ENCODE measurements at places on chromosomes 1 and 21.

- DNase-seq = no peak
Observed at GRCh38 chr1:36506276-36506920, 23.7 kb upstream of the CSF3R start.

GRCh38 chr1:153324912-153325311 lies 12.2 kb upstream of the PGLYRP3 start:
- no peak for DNase-seq

DNA sequence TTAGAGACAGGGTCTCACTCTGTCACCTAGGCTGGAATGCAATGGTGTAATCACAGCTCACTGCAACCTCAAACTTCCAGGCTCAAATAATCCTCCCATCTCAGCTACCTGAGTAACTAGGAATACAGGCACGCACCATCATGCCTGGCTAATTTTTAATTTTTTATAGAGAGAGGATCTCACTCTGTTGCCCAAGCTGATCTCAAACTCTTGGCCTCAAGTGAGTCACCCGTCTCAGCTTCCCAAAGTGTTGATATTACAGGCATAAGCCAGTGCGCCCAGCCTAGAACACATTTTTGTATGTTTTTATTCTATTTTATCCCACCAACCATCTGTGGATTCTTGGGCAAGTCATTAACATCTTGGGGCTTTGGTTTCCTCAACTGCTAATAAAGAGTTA lies 100.5 kb downstream of the AK5 start:
- DNase-seq = no peak

GRCh38 chr1:79808816-79809475 lies 802.4 kb upstream of the ADGRL4 start:
- no peak for DNase-seq

DNA sequence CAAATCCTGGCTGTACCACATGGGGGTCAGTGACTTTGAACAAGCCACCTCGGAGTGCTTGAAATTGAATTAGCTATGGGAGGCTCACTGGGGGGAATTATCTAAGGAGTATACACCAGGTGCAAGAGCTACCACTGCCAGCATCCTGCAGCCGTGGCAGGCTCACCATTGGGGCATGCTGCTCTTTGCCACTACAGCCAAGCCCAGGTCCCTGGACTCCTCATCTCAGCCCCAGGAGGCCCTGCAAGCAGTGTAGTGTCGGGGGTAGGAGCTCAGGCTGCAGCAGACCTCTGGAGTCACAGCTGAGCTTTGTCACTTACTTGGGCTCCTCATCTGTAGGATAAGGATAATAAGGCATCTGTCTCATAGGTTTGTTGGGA lies 35.3 kb downstream of the ACOT11 start:
- DNase-seq = no peak

DNA sequence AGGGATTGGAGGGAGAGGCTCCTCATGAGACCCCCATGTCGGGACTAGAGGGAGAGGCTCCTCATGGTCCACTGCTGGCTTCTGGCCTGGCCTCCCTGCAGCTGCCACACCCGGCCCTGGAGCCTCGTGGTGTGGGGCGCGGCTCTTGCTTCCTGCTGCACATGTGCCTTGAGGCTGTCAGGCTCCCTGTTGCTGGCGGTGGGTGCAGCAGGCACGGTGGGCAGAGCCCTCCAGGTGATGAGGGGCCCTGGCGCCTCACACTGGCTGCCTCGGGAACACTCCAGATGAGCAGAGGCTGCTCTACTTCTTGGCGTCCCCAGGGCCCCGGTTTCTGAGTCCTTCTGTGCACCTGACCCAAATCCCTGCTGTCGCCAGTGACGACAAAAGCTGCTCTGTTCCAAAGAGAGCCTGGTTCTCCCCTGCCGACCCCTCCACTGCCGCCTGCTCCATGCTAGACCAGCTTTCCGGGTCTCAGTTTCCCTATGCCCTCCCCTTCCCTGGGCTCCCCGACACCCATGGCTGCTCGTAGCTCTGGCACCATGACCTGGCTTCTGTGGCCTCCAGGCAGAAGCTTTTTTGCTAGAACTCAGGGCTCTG lies 9.7 kb upstream of the ATAD3B start:
- DNase-seq = no peak

DNA sequence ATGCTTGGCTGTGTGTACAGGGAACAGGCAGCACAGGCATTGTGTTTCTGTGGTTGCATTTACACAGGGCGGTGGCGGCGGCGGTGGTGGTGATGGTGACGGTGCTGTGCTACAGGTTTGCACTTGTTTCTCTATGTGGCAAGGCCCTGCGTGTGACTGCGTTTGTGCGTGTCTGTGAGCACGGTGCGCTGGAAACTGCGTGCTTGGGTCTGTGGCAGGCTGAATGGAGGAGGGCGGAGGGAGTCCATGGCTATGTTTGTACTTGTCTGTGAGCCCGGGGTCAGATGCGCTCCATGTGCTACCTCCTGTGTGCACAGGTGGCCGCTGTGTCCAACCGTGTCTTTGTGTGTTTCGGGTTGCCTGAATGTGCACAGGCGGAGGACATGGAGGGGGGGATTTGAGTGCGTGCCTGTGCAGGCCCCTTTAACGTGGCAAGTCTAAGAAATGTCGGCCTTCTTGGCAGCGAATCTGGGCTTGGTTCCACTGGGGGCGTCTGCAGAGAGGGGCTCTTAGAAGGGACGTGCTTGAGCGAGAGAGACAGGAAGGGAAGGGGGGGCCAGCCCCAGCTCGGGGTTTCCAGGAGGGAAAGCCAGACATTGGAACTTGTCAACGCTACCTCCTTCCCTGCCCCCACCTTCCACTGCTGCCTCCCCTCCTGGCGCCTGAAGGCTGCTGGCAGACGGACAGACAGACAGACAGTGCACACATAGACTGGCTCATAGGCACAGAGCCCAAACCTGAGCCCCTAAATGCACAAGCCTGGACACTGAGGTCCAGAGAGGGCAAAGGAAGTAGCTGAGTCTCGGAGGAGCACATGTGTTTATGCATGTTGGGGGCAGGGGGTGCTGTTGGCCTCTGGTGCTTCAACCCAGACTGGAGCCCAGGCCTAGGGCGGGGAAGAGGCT lies 32.7 kb upstream of the WASF2 start:
- no peak for DNase-seq

- DNase-seq = no peak
Observed at GRCh38 chr21:15772654-15773053, 42.9 kb downstream of the USP25 start.

GRCh38 chr1:222754366-222755139 lies 17.6 kb downstream of the FAM177B start:
- peak; percentile 44 for DNase-seq

GRCh38 chr1:112713466-112714312 lies 1.4 kb downstream of the PPM1J start:
- DNase-seq = no peak

DNA sequence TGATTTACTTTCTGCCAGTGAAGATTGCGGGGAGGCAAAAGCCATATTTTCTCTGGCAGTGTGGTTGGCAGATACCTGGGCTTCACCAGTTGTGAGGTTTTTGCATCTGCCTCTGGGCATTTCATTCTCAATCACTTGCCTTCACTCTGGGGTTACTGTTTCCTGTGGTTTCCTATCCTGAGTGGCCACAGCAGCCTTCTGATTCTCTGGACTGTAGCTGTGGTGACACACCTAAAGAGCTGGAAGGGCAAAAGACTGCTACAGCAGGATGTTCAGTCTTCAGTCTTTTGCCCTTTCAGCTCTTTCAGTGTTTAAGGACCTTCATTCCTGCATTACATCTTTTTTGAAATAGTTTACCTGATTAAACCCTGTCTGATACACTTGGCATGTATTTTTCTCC lies 50.5 kb upstream of the GPR52 start:
- no peak for DNase-seq

DNA sequence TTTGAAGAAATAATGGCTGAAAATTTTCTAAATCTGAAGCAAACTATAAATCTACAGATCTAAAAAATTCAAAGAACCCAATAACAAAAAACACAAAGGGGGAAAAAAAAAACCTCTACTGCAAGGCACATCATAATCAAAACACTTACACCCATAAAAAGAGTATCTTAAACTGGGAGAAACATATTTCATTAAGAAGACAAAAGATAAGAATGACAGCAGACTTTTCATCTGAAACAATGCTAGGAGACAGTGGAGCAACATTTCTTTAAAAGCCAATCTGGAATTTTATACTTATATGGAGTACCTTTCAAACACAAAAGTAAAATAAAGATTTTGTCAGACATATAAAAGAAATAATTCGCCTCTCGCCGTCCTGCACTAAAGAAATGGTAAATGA lies 49.1 kb downstream of the COP1 start:
- DNase-seq = no peak

GRCh38 chr1:111141245-111142220 lies 1.5 kb downstream of the CEPT1 start:
- no peak for DNase-seq

GRCh38 chr1:101485712-101486111 lies 248.9 kb downstream of the S1PR1 start:
- DNase-seq = no peak

GRCh38 chr1:246035060-246035541 lies 472.0 kb downstream of the SMYD3 start:
- DNase-seq = no peak

GRCh38 chr21:45629046-45629981 lies 14.2 kb upstream of the PCBP3 start:
- no peak for DNase-seq

GRCh38 chr1:33814166-33814565 lies 49.7 kb upstream of the HMGB4 start:
- no peak for DNase-seq

- DNase-seq = no peak
Observed at GRCh38 chr1:175209493-175209921, 16.9 kb upstream of the KIAA0040 start.

GRCh38 chr1:15526021-15526489 lies 593 bp upstream of the DNAJC16 start:
- peak; percentile 8 for DNase-seq

GRCh38 chr1:225425201-225425786 lies 2.5 kb downstream of the LBR start:
- DNase-seq = peak; percentile 43

- peak; percentile 5 for DNase-seq
Observed at GRCh38 chr1:65894738-65895605, 102.3 kb downstream of the PDE4B start.

DNA sequence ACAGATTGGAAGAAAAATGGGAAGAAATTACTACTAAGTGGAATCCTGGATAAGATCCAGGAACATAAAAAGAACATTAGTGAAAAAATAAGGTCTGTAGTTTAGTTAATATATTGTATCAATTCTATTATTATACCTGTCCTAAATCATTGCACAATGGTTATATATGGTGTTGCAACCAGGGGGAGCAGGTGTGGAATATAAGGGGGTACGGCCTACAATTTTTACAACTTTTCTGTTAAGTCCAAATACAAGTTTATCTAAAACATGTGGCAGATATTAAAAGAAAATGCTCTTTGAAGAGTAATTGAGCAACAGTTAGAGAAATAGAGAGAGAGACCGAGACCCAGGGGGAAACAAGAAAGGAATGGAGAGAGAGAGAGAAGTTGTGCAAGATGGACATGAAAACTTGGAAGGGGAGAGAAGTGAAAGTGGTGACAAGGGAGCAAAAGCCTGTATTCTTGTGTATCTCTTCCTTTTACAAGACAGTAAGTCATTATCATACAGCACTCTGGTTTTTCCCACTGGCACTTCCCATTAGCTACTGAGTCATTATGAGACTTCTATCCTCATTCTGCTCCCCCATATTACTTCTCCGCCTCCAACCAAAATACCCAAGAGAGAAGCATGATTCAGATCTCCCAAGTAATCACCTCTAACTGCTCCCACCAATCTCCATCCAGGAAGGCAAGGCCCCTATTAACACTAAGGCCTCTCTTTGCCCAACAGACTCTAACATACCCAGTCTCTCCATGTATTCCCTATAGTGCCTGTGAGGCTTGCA lies 22.3 kb upstream of the TRAF3IP3 start:
- DNase-seq = no peak

DNA sequence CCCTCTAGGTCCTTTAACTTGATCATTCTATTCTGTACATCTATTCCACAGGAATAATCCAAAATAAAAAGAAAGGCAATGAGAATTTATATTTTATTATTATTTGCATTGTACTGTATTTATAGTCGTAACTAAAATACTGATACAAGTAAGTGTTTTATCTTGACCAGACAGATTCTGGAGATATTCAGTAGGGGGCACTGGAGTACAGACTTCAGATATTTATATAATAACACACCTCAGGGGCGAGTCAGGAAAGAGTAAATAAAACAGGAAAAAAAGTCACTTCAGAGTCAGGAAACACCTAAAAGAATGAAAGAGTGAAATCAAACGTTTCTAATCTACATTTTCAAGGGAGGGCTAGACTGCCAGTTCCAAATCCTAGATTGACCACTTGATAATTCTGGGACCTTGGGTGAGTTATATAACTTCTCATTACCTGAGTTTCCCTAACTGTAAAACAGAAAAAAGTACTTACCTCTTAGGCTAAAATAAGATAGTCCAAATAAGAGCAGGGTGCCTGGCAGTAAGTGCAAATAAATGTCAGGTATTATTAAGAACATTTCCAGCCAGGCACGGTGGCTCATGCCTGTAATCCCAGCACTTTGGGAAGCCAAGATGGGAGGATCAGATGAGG lies 31.1 kb upstream of the MTF1 start:
- DNase-seq = peak; percentile 6

- no peak for DNase-seq
Observed at GRCh38 chr1:28783363-28783762, 28.6 kb upstream of the OPRD1 start.

DNA sequence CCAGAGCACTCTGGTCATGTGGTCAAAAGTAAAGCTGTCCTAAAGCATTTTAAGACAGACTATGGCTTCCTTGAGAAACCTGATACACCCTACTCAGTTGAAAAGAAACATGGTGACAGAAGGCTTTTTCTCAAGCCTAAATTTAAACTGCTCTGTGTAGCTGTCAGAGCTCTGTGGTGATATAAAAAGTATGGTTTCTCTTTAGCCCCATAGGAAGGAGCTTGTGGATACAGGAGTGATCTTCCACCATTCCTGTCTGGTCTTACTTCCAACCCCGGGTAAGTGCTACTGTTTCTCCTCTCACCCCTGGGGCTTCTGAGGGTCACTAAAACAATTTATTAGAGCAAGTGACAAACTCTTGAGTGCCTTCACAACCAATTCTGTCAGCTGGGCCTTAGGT lies 8.5 kb downstream of the TP53BP2 start:
- DNase-seq = no peak

- no peak for DNase-seq
Observed at GRCh38 chr1:99627615-99628014, 18.3 kb upstream of the PALMD start.

GRCh38 chr1:38392861-38393260 lies 346.3 kb upstream of the POU3F1 start:
- DNase-seq = no peak

GRCh38 chr1:156150333-156151011 lies 2.9 kb upstream of the SEMA4A start:
- DNase-seq = no peak

GRCh38 chr1:61132176-61132638 lies 49.8 kb downstream of the NFIA start:
- no peak for DNase-seq

GRCh38 chr1:212230329-212230728 lies 54.9 kb upstream of the PPP2R5A start:
- DNase-seq = no peak

GRCh38 chr1:161866241-161866640 lies 100.1 kb downstream of the ATF6 start:
- no peak for DNase-seq

GRCh38 chr1:184456189-184456588 lies 69.4 kb downstream of the C1orf21 start:
- DNase-seq = no peak
